ENCODE measurements at places on chromosomes 1 and 21.

DNA sequence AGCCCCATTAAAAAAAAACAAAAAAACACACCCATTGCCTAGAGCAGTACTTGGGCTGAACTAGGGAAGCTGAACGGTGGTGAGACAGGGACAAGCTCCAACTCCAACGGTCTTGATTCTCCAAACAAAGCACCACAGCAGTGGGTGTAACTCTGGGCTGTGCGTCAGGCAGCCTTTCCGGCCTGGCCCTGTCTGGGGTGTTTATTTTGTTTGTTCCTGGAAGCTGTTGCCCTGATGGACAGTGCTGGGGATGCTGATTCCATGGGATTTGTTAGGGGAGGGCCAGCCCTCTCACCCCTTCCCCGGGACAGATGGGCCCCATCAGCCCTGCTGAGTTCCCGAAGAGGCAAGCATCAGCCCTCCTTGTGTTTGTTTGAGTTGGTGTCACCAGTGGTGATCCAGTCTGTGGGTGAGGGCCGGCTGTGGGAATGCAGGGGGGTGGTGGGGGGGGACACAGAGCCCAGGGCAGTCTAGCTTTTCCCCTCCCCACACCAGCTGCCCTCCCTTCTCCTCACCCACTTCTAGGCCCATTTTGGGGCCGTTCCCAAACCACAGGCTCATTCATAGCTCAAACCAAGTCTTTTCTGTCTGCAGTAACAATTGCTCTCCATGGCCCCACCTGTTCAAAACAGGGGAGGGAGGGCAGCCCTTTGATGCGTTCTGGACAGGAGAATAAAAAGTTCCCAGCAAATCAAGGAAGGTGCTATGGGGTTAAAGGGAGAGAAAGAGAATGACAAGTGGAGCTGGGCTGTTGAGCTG lies 4.5 kb downstream of the WNT2B start:
- DNase-seq = no peak

DNA sequence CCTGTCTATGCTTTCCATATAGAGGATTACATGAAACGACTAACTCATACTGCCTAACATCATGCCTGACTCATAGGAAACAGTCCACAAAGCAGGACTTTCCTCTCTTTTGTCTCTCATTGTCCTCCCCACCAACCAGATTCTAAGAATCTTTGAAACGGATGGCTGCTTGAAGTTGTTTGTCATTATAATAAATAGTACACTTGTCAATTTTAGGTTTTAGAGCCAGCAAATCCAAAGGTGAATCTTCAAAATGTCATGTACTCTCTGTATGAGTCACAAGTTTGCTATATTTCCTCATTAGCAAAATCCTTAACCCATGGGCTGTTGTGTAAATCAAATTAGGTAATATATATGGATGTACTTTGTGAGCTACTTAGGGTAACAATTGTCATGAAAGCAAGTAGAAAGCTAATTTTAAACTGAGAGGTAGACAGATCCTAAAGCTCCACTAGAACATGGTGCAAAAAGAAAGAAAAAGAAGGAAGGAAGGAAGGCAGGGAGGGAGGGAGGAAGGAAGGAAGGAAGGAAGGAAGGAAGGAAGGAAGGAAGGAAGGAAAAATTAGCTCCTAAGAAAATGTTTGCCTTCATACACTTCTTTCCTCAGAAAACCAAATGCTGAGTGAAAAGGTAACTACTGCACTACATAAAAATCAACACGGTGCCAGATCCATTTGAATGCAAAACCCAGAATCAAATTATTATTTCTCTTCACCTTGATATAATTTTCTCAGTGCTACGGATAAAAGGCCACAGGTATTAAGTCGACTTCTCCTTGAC lies 129.5 kb upstream of the PRMT6 start:
- no peak for DNase-seq

DNA sequence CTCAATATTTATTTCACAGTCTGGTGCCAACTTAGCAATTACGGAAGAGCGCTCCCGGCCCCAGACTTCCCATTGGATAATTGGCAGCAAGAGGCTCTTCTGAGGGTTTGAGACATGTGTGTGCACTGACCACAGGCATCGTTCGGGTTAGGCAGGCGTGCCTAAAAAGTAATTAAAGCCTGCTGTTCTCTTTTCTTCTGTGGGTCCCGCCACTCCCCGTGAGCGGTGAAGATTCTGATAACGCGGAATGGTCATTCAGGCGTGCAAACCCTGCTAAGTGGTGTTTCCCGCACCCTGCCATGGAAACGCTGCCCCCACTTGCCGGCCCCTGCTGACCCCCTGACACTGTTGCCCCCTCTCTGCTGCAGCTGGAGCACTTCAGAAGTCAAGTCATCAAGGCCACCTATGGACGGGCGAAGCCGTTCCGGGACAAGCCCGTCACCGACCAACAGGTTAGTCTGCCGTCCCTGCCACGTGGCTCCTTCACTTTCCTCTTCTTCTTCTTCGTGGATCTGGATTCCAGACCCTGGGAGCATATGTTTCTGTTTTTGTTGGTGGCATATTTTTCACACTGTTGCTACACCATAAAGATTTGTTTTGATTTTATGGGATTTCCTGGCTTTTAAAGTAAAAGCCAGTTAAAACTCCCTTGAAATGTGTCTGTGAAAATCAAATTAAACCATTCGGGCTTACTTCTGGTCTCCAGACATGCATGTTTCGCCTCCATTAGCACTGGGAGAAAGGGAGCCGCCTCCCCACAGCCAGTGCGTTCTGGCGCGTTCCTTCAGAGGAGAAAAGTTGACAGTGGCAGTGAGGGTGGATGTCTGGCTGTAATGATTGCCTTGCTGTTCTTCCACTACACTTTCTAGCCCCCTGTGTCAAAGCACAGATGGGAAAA lies 79.9 kb downstream of the FHAD1 start:
- DNase-seq = no peak

- DNase-seq = no peak
These were observed 9.3 kb downstream of the CD58 start for GRCh38 chr1:116561563-116561962.

GRCh38 chr1:232474826-232475225 lies 155.1 kb downstream of the SIPA1L2 start:
- no peak for DNase-seq

DNA sequence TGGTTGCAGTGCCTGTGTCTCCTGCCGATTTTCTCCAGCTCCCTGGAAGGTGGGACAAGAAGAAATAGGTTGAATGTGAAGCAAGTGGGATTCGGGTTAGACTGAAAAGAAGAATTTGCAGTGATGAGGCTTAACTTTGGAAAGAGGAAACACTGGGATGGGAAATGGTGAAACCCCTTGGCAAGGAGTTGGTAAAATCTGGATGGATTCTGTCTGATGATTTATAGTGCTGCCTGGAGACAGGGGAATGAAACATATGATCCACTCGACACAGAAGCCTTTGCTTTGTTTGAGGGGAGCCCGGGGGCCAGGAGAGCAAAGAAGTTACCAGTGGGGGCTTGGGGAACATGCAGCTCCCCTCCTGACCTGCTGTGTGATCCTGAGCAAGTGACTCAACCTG lies 67.2 kb downstream of the UBIAD1 start:
- DNase-seq = no peak

DNA sequence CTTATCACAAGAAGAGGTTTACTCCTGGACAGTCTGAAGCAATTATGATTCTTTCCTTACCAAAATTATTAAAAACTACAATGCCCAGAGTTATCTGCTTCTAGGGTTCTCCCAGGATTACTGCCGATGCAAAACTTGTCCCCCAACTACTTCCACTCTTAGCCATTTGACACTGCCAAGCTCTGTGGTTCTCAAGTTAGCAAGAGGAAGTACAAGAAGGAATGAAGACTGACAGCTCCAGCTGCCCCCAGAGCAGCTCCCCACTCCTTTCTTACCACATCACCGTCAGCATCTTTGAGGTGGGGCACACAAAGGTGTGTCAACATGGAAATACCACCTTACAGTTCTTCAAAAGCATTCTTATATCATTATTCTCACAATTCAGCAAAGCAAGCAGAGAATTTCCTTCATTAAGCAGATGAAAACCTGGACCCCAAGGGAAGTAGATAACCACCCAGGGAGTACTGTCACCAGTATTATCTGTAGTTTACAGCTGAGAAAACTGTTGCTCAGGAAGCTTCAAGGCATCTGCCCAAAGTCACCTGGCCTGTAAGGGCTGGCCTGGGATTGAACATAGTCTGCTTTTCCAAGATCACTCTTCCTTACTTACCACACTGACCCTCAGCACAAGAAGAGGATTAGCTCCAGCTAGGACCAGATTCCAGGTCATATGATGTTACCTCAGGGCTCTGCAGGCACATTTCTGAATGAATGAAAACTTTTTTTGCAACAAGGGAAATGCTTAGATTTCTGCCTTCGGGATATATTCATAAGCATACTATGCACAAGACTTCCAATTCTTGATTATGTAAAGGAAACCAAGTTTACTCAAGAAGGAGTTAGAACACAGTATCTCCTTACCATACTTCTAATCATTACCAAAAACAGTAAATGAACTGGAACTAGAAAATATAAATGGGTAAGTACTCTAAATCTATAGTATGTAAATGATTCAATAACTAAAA lies 9.3 kb downstream of the PSMG1 start:
- DNase-seq = no peak

DNA sequence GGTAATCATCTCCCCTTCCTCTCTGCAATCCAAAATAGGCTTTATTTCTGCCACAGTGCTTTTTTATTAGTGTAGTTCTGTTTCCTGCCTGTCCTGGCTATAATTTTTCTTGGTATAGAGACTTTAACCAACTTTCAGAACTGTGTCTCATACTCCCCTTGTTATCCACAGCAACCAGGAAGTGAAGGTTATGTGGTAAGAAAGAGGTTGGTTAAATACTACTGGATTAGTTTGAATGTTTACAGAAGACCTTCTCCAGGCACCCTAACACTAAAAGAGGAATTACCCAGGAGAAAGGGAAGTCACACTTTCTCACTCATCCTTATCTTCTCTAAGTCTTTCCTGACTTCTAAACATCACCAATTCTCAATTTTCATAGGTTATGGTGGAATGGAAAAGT lies 17.8 kb upstream of the TNFSF4 start:
- no peak for DNase-seq

DNA sequence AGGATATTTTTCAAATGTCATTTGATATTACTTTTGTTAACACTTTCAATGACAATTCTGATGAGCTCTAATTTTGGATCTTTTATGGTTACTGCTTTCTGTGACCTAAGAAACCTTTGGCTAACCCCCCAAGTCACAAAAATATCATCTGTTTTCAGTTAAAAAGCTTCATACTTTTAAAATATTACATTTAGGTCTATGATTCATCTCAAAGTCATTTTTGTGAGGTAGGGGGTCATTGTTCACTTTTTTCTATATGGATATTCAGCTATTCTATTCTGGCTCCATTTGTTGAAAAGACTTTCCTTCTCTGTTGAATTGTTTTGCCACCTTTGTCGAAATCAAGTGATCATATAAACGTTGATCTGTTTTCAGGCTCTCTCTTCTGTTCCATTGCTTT lies 44.8 kb downstream of the UCHL5 start:
- DNase-seq = no peak
